M059J (cell line): ENCODE measurements at places on chromosomes 16 and 17. TPM values are rescaled to one million over a fixed set of nuclear protein-coding genes. Genes with fewer than 3 reads are reported as not detected.

Gene RAB11FIP4
- total RNA-seq, result 2.0 and 2.7 TPM in 2 replicates

Gene RND2
- total RNA-seq, result 0.20 and 0.22 TPM in 2 replicates

Gene RHBDF1
- 4.9 and 11.9 TPM in 2 replicates for total RNA-seq

Gene DYNLRB2
- total RNA-seq, result not detected in 2 replicates

Gene WNK4
- 0.52 and 1.2 TPM in 2 replicates for total RNA-seq

Gene MYO1C
- 43.9 and 80.5 TPM in 2 replicates for total RNA-seq

Gene ITGB4
- total RNA-seq, result 4.8 and 8.0 TPM in 2 replicates

Gene SLC6A2
- not detected in 2 replicates for total RNA-seq

Gene ACBD4
- 1.5 and 3.7 TPM in 2 replicates for total RNA-seq

Gene TMEM132E
- 0.39 and 0.49 TPM in 2 replicates for total RNA-seq

Gene NT5M
- total RNA-seq, result 1.6 and 1.8 TPM in 2 replicates

Gene GINS3
- 26.3 and 27.1 TPM in 2 replicates for total RNA-seq

Gene ZNF207
- 163 and 195 TPM in 2 replicates for total RNA-seq

Gene KRTAP3-2
- not detected in 2 replicates for total RNA-seq

Gene SLC4A1
- not detected in 2 replicates for total RNA-seq

Gene TEX14
- total RNA-seq, result not detected in 2 replicates

Gene FLII
- 180 and 214 TPM in 2 replicates for total RNA-seq

Gene PSMC3IP
- total RNA-seq, result 16.0 and 23.2 TPM in 2 replicates

Gene METTL16
- 29.2 and 56.9 TPM in 2 replicates for total RNA-seq

Gene HSPB9
- total RNA-seq, result not detected in 2 replicates

Gene MYH8
- total RNA-seq, result not detected in 2 replicates

Gene ASB16
- not detected in 2 replicates for total RNA-seq

Gene KRTAP4-3
- total RNA-seq, result not detected in 2 replicates

Gene MT4
- total RNA-seq, result not detected in 2 replicates

Gene RCVRN
- total RNA-seq, result not detected in 2 replicates

Gene SERPINF2
- 0.05 TPM in 1 of 2 replicates, not detected in the other for total RNA-seq

Gene SEZ6L2
- total RNA-seq, result 16.7 and 38.3 TPM in 2 replicates

Gene RUNDC3A
- total RNA-seq, result 0.12 TPM in 1 of 2 replicates, not detected in the other

Gene RPH3AL
- 0.81 and 5.5 TPM in 2 replicates for total RNA-seq

Gene ZNF764
- total RNA-seq, result 3.8 and 9.4 TPM in 2 replicates

Gene TM4SF5
- not detected in 2 replicates for total RNA-seq

Gene RAC3
- total RNA-seq, result 16.4 and 19.8 TPM in 2 replicates

Gene YPEL3
- total RNA-seq, result 6.0 and 23.1 TPM in 2 replicates

Gene AURKB
- total RNA-seq, result 78.7 and 123 TPM in 2 replicates

Gene KRT15
- total RNA-seq, result 6.3 and 10.2 TPM in 2 replicates

Gene ATPAF2
- 12.3 and 14.4 TPM in 2 replicates for total RNA-seq

Gene TRIM72
- total RNA-seq, result not detected in 2 replicates

Gene ABCA3
- total RNA-seq, result 0.84 and 1.4 TPM in 2 replicates

Gene CBX2
- total RNA-seq, result 3.0 and 4.0 TPM in 2 replicates

Gene DPEP3
- total RNA-seq, result not detected in 2 replicates
